ENCODE measurements at places on chromosomes 13 and 19.

DNA sequence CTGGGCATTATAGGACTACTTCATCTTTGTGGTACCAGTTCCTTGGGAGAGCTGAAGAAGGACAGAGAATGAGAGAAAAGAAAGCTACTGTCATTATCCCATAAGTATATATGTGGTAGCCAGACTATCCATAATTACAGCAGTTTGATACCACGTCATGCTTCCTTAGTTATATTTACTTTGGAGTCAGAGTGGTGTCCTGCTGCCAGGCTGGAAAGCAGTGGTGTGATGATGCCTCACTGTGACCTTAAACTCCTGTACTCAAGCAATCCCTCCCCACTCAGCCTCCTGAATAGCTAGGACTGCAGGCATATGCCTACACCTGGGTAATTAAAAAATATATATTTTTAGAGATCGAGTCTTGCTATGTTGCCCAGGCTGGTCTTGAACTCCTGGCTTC is 57.8 kb downstream of the WTIP start:
- no peak for DNase-seq

DNA sequence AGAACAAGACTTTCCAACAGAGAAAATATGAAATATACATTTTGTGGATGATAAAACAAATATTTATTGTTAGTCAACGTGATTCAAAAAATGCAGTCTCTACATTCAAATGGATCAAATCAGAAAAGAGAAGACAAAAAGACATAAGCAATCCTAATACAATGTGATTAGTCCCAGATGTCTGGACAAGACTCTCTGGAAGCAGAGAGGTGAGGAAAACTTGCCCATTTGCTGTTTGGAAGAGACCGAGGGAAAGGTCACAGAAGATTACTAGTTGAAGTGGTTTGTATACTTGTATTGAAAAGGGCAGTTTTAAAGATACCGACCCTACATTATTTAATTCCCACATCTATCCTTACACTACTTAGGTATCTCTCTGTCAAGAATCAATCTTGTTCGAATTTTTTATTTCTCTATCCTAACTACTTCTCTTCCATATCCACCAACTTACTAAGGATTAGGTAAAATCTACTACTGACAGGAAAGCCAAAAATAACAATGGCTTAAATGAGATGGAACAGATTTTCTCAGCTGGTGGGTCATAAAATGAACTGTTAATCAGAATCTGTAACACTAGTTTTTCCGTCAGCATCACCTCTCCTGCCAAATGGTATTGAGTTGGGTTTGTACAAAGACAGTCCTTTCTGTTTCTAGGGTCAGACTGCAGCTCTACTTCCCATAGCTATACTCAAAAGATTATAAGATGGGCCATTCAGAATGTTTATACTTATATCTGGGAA is 497.1 kb downstream of the DCT start:
- no peak for DNase-seq

DNA sequence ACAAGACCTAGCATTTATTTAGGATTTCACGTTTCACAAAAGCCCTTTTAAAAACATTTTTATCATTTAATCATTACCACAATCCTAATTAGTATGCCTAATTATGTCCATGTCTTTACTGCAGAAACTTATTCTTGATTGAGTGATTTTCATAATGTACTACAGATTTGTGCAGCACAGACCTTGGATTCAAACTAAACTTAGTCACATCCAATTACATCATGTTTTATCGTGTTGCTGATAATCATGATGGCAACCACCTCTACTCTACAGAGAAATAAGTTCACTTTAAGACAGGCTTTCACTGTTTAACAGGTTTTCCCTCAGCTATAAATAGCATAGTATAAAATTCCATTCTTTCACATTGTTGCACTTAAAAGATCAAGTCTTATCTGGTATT is 240.9 kb upstream of the RFC3 start:
- no peak for DNase-seq

- no peak for DNase-seq
These were observed 360.4 kb downstream of the KLF5 start for GRCh38 chr13:73419186-73419585.

GRCh38 chr13:35714588-35715377 is 238.3 kb upstream of the MAB21L1 start:
- no peak for DNase-seq
